ENCODE measurements at places on chromosomes 7 and 10.

- no peak for DNase-seq
These were observed 126.1 kb downstream of the PLXNA4 start for GRCh38 chr7:132450188-132450587.

DNA sequence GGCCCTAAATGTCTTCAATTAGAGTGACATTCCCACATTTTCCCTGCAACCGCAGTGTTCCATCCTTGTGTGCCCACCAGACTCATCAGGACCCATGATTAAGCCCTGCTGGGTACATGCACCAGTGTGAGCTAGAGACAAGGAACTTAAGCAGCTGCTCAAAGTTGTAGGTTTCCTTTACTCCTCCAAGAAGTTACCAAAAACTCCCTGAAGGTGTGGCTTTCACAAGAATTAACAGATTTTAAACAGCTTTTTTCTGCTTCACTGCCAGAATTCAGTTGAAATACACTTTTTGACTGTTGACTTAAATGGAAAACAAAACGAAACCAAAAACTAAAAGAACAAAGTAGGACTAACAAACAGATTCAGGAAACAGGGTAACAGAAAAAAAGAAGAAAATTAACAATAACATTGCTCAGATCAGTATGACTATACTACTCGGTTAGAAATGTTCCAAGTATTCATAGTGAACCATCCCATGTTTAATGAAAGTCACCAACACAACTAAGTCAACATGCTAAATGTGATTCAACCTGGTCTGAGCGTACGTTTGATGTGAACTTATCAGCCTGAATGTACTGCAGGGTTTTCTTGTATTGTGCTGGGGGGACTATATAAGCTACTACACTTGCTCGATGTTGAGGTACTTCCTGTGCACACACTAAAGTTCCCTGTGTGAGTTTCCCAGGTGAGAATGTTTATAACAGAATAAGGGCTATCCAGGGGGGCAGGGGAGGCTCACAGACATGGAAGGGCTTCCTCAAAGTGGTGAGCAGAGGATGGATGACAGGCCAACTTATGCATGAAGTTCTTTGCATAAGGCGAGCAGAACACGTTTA, 22.2 kb downstream of the SLC37A3 start:
- DNase-seq, result no peak

GRCh38 chr7:25216837-25217236, 11.4 kb downstream of the NPVF start:
- peak; percentile 75 for DNase-seq

GRCh38 chr7:151769188-151769821, 107.6 kb downstream of the PRKAG2 start:
- no peak for DNase-seq

DNA sequence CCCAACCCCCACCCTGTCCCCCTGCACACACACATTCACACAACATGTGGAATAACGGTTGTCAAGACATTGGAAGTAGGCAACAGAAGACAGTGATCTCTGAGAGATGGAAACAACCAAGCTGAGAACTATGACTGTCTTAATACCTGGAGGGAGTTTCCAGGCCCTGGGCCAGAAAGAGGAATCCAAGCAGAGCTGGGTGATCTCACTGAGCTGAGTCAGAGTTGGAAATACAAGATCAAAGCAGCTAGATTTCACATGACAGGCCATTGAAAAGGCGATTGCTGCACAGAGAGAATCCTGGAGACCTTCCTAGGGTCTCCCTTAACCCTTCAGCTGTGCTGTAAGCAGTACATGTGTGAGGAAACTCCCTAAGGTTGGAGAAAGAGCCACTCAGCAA, 165.8 kb upstream of the PRSS1 start:
- DNase-seq, result peak; percentile 53

DNA sequence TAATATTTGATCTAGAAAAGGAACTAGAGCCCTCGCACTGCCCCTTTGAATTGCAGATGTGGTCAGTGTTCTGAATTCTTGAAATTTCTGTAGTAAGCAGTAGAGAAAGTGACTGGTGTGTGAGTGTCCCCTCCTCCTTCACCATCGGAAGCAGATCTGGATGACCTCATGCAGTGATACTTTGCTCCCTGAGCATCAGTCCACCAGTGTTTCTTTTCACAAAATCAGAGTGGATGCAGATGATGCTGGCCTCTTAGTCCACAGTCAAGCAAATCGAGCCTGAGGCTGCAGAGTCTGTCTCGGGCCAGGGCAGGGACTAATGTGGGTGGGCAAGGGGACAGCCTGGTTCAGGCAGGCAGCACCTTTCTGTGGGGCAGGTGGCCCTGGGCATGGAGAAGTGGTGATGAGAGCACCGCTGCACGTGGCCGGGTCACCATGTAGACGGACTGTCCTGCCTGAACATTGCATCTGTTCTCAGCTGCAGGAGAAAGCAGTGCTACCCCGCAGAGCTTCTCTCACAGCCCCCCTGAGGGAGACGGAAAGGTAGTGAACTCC, 5.4 kb downstream of the INSIG1 start:
- DNase-seq, result no peak

DNA sequence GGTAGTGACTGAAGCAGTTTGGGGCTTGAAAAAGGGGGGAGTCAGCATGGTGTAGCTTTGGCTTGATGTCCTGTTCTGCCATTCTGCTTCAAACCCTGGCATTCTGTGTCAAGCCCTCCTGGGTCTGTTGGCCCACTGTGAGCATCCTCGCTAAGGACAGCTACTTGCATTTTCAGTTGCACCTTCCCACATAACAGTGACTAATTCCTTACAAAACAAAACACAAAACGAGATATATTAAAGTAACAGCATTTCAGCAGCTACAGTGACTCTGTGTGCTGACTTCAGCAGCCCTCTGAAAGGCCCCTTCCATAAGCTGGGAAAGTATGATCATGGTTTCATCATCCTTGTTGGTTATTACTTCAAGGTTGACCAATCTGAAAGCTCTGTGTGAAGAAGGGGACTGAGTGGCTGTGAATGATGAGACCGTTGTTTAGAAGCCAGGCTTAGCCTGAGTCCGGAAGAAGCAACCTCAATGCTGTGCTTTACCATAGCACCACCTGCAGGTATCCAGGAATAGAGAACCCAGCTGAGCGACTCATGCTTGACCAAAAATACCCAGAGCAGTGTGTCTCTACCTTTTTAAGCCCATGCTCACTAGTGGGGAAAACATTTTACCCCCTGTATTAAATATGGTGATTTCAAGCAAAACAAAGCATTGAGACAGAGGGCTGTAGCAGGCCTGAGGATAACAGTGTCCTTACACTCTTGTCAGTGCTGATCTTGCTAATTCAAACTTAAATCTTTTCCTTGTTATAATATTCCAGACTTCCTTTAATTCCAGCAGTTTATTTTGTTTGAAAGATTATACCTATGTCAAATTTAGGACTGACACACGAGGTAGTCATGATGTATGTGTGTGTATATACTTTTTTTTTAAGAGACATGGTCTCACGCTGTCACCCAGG, 42.6 kb upstream of the CC2D2B start:
- peak; percentile 88 for DNase-seq

- DNase-seq, result no peak
These were observed 117.2 kb downstream of the CUX1 start for GRCh38 chr7:101934618-101935017.

DNA sequence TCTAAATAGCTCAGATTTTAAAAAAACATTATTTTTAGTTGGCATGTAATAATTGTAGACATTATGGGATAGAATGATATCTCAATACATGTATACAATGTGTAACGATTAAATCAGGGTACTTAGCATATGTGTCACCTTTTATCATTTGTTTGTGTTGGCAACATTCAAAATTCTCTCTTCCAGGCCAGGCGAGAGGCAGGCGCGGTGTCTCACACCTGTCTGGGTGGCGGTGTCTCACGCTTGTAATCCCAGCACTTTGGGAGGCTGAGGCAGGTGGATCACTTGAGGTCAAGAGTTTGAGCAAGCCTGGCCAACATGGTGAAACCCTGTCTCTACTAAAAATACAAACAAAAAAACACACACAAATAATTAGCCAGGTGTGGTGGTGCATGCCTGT, 151.7 kb downstream of the RTKN2 start:
- no peak for DNase-seq

DNA sequence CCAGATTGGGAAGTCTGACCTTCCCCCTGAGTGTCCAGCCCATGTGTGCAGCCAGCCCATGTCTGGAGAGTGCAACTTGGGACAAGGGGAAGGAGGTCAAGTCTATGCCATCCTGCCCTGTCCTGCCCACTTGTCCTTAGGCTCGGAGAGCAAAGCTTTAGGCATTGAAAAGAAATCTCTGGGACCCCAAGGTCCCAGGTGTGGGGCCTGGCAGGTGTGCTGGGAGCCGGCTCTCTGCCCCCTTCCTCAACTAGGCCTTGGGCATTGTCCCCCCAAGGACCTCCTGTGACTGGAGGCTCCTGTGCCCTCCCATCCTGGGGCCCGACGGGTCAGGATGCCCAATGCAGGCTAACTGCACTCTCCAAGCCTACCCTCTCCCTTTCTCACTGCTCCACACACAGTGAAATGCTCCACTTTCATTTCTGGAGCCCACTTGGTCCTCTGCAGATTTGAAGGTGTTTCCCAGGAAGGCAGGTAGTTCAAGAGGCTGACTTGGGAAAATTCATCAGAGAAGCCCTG, 124.7 kb downstream of the PTPN20 start:
- no peak for DNase-seq

GRCh38 chr10:101817337-101818118, 716 bp downstream of the OGA start:
- peak; percentile 97 for DNase-seq

DNA sequence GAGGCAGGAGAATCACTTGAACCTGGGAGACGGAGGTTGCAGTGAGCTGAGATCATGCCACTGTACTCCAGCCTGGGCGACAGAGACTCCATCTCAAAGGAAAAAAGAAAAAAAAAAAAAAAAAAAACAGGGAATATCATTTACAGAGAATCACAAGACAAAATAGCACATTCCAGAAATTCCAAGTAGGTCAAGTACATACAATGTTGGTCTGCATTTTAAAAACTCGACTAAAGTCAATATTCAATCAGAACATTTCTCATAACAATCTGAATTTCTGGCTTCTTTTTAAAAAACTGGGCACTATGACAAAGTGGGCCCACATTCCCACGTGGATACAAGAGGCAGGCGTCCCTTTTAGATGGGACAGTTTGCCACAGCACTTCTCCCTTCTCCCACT, 12.8 kb downstream of the ZC3HAV1L start:
- peak; percentile 19 for DNase-seq

DNA sequence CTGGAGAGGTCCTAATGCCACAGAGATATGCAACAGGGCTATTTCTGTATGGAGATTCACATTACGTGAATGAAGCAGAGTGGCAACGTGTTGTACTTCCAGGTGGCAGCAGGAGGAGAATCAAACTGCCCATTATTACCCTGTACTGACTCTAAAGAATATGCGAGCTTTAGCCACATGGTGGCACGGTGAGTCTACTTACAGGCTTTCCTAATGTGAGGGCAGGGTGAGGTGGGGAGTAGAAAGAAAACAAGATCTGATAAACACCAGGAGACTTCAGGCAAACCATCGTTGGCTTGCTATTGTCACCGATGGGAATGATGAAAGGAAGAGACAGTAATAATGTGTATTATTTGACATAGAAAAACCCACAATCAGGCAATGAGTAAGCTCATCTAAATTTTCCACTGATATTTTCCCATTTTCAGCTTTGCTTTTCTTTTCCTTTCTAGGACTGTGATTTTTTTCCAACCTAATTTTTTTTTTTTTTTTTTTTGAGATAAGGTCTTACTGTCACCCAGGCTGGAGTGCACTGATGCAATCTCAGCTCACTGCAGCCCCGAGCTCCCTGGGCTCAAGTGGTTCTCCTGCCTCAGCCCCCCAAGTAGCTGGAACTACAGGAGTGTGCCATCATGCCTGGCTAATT, 164.3 kb downstream of the BTAF1 start:
- DNase-seq, result peak; percentile 87

DNA sequence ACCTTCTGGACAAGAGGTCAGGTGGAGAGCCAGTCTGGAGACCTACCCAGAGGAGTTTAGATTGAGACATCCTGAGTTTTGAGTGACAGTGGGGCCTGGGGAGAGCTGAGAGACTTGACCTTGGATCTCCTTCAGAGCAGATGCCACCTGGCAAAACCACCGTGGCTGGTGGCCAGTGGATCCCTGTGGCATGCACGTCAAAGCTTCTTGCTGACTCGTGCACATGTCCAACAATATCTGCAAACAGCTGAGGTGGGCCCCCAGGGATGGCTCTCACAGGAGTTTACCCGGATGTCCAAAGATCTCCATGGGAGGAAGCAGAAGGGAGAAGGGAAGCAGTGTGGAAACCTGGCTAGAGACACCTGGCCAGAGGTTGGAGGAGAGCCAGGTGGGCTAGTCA, 230.5 kb downstream of the FANK1 start:
- no peak for DNase-seq

DNA sequence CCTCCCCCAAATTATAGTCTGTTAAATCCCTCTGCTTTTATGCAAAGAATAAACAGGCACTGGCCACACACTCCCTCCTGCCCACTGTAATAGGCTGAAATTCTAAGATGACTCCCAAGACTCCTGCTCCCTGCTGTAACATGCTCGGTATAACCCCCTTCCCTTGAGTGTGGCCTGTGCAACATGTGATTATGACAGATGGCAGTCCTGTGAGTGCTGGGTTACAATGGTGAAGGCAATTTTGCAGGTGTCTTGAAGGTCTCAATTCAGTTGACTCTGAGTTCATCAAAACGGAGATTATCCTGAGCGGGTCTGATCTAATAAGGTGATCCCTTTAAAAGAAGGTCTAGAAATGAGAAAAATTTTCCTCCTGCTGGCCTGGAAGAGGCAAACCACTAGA, 55.9 kb downstream of the CREB3L2 start:
- no peak for DNase-seq

DNA sequence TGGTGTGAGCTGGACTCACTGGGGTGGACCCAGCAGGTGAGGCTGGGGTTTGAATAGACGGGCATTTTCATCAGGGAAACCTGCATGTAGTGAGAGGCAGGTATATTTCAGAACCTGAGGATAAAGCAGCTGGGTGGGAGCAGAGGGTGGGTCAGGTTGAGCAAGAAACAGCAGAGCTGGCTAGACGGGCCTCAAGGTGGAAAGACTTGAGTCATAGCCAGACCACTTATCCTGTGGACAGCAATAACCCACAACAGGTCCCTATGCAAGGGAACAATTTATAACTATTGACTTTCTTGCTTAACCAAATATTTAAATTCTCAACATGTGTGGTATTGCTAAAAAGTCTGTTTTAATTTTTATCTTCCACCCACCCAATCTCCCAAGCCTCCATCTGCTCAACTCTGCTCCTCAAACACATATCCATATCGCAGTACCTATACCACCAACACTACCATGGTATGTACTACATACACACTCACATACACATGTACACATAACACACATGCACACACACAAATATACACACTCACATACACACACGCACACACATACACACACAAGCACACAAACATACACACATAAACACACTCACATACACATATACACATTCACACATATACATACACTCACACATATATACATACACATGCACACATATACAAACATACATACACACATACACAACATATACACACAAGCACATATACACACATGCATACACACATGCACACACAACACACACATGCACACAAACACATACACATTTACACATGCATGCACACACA, 129.0 kb upstream of the C7orf33 start:
- no peak for DNase-seq

GRCh38 chr10:128095753-128096469, 30.3 kb downstream of the MKI67 start:
- DNase-seq, result no peak
